Naive thymus-derived CD4-positive, alpha-beta T cell (primary cell): ENCODE measurements at places on chromosomes 2 and 18.

DNA sequence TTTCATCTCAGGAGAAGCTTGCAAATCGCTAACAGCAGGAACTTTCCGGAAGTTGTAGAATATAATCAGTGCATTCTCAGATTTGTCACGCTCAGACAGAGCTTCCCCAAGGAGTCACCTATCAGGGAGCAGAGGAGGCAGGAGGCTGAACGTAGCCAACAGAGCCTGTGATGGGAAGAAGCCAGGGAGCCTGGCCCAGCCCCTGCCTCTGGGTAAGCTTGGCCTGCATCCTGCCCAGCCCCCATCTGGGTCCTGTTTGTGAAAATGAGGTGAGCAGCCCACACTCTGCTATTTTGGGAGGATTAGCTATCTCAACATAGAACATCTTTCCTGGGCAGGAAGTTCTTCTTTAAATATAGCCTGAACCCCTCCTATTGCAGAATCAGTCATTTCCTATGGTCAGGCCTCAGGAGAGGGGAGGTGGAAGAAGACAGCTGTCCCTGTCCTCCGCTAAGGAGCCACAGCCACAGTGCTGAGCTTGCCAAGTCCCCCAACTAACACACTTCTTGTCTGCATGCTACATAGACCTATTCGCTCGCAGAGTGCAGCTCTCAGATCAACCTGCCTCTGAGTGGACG lies 19.2 kb upstream of the PKDCC start:
- H3K36me3 ChIP-seq = no peaks in the 10 kb centered on the region
- no peaks in the 10 kb centered on the region for H3K27me3 ChIP-seq
- no peak overlapping the region for H3K27ac ChIP-seq
- DNase-seq = no peak
- H3K4me3 ChIP-seq = no peak overlapping the region

DNA sequence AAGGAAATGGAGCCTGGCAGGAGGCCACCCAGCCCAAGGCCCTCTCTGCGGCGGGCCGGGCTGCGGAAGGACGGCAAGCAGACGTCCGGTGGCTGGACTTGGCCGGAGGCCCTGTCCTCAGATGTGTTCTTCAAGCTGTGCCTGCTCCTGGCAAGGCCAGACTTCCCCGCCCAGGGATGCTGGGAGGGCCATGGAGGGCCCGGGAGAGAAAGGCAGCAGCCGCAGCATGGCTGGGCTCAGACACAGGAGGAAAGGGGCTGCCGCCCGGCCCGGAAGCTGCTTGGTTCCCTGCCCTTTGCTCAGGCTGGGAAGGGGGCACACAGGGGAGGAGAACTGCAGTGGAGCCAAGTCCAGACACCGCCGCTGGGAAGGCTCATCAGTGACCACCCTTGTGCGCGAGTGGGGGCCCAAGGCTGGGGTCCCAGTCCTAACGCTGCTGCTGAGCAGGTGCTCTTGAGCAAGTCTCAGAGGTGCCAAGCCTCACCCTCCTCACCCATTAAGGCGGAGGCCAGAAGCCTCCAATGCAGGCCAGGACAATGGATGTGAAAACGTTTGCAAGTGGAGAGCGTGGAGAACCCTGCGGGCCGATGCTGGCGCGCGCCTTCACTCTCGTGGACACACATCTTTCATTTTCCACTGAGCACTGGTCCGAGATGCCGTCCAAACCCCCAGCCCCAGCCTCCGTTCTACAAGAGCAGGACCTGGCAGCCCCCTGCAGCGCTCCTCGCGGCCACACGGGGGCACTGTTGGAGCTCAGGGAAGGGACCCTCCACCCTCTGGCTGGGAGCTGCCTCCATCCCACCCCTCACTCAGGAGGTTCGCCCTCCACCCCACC lies 7.9 kb downstream of the CROCC2 start:
- H3K36me3 ChIP-seq = no peaks in the 10 kb centered on the region
- no peak overlapping the region for H3K27ac ChIP-seq
- H3K4me3 ChIP-seq = no peak overlapping the region
- no peaks in the 10 kb centered on the region for H3K4me1 ChIP-seq

DNA sequence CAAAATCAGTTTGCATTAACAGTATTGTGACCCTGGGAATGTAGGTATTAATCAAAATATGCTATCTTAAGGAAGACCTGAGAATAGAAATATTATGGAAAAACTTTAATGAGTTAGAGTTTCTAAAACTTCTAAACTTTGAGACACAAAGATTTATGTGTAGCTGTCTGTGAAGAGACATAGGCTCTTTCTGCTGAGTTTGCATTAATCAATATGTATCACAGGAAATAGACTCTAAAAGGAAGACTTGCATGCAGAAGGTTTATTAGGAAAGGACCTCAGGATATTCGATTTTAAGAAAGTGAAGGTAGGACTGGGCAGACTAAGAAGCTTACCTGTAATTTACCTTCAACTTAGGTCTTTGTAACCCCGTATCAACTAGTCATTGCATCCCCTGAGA lies 494.8 kb upstream of the NRXN1 start:
- no peak for DNase-seq
- H3K36me3 ChIP-seq = no peaks in the 10 kb centered on the region
- H3K4me3 ChIP-seq = no peak overlapping the region
- no peaks in the 10 kb centered on the region for H3K4me1 ChIP-seq
- no peaks in the 10 kb centered on the region for H3K27me3 ChIP-seq
- no peak overlapping the region for H3K27ac ChIP-seq

DNA sequence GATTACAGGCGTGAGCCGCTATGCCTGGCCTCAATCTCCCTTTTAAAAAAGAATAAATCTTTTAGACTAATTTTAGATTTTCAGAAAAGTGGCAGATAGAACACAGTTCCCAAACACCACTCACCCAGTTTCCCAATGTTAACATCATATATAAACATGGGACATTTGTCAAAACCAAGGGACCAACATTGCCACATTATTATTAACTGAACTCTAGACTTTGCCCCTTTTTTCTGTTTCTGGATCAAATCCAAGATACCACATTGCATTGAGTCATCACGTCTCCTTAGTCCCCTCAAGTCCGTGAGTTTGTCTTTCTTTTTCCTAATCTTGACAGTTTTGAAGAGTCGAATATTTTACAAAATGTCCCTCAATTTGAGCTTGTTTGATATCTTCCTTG lies 2.4 kb downstream of the C2orf42 start:
- H3K4me1 ChIP-seq = no peaks in the 10 kb centered on the region
- H3K27ac ChIP-seq = no peak overlapping the region
- H3K4me3 ChIP-seq = no peak overlapping the region

DNA sequence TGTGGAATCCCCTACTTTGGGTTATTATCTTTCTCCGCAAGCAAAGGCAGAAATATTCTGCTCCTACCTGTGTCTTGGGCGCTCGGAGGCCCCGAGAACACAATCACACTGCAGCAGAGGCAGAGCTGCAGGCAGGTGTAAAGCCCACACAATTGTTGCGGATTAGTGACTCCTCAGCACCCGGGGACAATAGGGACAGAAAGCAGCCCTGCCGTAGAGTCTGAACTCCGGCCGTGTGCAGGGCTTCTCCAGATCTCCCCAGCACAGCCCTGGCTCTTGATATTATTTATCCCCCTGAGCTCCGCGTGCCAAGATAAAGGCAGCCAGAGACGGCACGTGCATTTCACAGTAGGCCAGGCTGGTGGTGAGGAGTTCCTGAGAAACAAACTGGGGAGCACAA lies 229.2 kb downstream of the EN1 start:
- no peak overlapping the region for H3K27ac ChIP-seq
- H3K27me3 ChIP-seq = no peaks in the 10 kb centered on the region
- H3K36me3 ChIP-seq = no peaks in the 10 kb centered on the region
- DNase-seq = no peak
- H3K4me3 ChIP-seq = no peak overlapping the region
- no peaks in the 10 kb centered on the region for H3K4me1 ChIP-seq

DNA sequence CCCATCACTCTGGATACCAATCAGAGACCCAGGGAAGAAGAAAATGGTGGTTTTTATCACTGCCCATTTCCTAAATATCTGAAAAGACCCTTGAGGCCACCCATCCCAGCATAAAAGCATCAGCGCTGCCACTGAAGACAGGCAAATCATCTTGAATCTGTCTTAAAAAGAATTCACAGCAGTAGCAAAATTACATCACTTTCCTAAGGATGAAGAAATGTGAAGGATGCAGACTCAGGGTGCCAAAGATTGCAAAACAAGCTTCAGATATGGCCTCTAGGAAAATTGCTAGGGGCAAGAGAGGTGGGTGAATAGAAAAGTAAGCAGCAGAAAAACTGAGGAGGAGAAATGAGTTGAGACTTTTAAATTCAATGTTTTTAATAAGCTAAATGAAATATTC lies 70.0 kb downstream of the SLC25A12 start:
- no peak for DNase-seq
- no peak overlapping the region for H3K27ac ChIP-seq
- no peaks in the 10 kb centered on the region for H3K36me3 ChIP-seq
- H3K27me3 ChIP-seq = no peaks in the 10 kb centered on the region

GRCh38 chr18:12361770-12362378 lies 15.2 kb downstream of the AFG3L2 start:
- no peaks in the 10 kb centered on the region for H3K4me1 ChIP-seq
- H3K36me3 ChIP-seq = peaks cover 18% of the 10 kb centered on the region
- H3K27me3 ChIP-seq = no peaks in the 10 kb centered on the region

DNA sequence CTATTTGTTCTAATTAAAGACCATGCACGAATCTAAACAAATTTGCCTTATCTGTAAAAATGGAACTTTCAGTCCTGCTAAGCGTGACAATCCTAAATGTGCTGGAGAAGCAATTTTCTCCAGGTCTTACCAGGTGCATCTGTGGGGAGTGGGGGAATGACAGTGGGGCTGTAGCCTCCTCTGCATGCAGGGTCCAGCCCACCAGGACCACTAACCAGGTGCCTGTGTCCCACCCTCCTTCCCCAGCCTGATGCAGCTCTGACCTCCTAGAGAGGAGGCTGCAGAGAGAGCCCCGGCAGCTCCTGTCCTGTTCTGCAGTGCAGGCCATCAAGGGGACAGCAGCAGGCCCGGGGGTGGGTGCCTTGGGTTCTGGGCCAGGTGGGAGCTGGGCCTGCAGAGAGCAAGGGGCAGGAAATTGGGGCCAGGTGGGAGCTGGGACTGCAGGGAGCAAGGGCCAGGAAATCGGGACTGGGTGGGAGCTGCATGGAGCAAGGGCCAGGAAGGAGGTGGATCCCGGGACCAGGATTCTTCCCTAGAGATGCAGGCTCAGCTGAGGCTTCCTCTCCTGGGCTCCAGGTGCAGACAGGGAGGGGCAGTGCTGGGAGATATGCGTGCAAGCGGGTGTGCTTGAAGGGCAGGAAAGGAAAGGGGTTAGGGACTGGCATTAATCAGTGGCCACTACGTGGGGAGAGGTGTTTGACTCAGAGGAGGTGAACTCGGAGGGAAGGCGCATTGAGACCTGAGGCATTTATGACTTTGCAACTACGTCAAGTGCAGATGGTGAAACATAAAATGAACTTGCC lies 185.3 kb downstream of the ANKRD30B start:
- no peak overlapping the region for H3K4me3 ChIP-seq
- no peak overlapping the region for H3K27ac ChIP-seq
- H3K36me3 ChIP-seq = no peaks in the 10 kb centered on the region
- no peaks in the 10 kb centered on the region for H3K4me1 ChIP-seq
- DNase-seq = no peak

GRCh38 chr18:30175621-30176225 lies 866.8 kb downstream of the DSC3 start:
- DNase-seq = no peak
- H3K4me1 ChIP-seq = no peaks in the 10 kb centered on the region
- no peaks in the 10 kb centered on the region for H3K27me3 ChIP-seq
- H3K36me3 ChIP-seq = no peaks in the 10 kb centered on the region
- no peak overlapping the region for H3K27ac ChIP-seq
- no peak overlapping the region for H3K4me3 ChIP-seq

DNA sequence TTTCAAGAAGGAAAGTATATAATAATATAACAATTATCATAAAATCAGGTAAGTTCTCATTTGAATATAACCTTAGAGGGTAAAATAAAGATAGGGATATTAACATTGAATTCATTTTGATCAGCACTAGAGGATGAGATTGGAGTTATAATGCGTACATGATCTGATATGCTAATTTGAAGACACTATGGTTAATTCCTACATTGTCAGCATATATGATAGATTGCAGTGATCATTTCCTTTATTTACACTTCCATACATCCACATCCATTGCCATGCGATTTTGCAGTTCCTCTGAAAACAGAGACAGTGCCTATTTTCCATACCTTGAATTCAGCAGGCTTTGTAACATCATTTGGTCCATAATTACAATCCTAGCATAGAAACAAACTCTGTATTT lies 519.2 kb downstream of the CCDC85A start:
- no peaks in the 10 kb centered on the region for H3K4me1 ChIP-seq
- H3K27ac ChIP-seq = no peak overlapping the region
- H3K27me3 ChIP-seq = no peaks in the 10 kb centered on the region
- no peaks in the 10 kb centered on the region for H3K36me3 ChIP-seq
- no peak overlapping the region for H3K4me3 ChIP-seq

- H3K36me3 ChIP-seq = no peaks in the 10 kb centered on the region
- no peak overlapping the region for H3K4me3 ChIP-seq
- DNase-seq = no peak
- no peaks in the 10 kb centered on the region for H3K4me1 ChIP-seq
- H3K27ac ChIP-seq = no peak overlapping the region
- no peaks in the 10 kb centered on the region for H3K27me3 ChIP-seq
Observed at GRCh38 chr2:65504201-65504600, 71.8 kb upstream of the SPRED2 start.

- no peak for DNase-seq
- no peaks in the 10 kb centered on the region for H3K4me1 ChIP-seq
- no peak overlapping the region for H3K27ac ChIP-seq
- no peaks in the 10 kb centered on the region for H3K27me3 ChIP-seq
Observed at GRCh38 chr2:105627534-105627933, 117.2 kb upstream of the NCK2 start.

DNA sequence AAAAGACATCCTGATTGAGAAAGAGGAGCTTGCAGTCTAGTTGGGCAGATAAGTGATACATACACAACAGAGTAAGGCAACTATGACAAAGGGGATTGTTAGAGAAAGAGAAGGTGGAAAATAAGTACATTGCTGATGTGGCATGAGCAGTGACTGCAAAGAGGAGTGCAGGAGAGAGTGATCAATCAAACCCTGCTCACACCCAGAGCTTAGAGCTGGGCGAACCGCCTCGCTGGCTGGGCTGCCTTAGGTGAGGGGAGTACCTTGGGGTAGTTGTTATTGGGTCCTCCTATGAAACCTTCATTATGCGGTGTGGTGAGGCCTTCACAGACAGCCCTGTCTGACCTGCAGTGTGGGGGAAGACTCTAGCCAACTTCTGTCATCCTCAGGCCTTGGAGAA lies 161.7 kb downstream of the FHOD3 start:
- H3K4me1 ChIP-seq = no peaks in the 10 kb centered on the region
- no peaks in the 10 kb centered on the region for H3K36me3 ChIP-seq
- H3K27me3 ChIP-seq = no peaks in the 10 kb centered on the region
- H3K27ac ChIP-seq = no peak overlapping the region

DNA sequence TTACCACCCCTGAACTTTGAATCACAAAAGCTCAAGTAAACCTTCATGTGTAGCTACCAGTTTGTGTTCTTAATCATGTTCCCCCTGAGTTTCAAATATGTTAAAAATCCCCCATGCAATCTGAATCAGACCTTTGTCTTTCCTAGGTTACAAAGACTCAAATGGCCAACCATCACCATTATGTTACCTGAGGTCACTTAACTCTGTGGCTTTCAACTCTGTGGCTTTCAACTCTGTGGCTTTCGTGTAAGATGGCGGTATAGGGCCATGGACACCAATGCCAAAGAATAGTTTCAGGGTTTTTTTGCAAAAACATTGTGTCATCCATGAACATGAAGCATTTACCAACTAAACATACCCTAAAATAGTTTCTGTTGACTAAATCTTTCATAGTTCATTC lies 6.7 kb downstream of the ERMN start:
- no peak overlapping the region for H3K27ac ChIP-seq
- DNase-seq = no peak
- H3K27me3 ChIP-seq = no peaks in the 10 kb centered on the region

- H3K36me3 ChIP-seq = no peaks in the 10 kb centered on the region
- H3K27me3 ChIP-seq = no peaks in the 10 kb centered on the region
- no peaks in the 10 kb centered on the region for H3K4me1 ChIP-seq
- H3K4me3 ChIP-seq = no peak overlapping the region
- no peak overlapping the region for H3K27ac ChIP-seq
Observed at GRCh38 chr2:240643811-240644150, 18.5 kb downstream of the GPR35 start.
